ENCODE measurements at places on chromosomes 16 and 17.

- DNase-seq: no peak
These were observed 225.3 kb downstream of the SNX29 start for GRCh38 chr16:12201866-12202265.

DNA sequence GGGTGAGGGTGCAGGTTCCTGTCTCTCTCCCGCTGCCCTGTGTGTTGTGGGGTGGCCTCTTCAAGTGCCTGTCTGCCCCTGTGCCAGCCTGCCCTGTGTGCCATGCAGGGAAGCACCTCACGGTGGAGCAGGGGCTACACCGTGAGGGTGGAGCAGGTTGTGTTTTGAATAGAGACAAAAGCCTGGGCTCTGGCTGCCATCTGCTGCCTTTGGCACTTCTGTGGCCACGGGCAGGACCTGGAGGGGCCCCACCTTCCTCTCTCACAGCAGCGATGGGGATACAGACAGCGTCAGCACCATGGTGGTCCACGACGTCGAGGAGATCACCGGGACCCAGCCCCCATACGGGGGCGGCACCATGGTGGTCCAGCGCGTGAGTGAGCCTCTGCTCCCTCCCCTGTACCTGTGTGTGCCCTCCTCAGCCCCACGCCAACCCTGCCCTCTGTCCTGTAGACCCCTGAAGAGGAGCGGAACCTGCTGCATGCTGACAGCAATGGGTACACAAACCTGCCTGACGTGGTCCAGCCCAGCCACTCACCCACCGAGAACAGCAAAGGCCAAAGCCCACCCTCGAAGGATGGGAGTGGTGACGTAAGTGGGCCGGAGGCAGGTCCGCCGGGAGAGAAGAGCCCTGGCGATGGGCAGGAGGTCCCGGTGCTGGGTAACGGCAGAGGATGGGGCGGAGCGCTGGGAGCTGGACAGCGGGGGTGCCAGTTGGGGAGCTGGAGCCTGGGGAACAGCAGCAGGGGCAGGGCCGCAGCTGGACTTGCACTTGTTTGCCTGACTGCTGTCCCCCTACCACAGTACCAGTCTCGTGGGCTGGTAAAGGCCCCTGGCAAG is 5.4 kb upstream of the C17orf107 start:
- DNase-seq: no peak

GRCh38 chr17:19372011-19372370 is 6.3 kb upstream of the MAPK7 start:
- no peak for DNase-seq

DNA sequence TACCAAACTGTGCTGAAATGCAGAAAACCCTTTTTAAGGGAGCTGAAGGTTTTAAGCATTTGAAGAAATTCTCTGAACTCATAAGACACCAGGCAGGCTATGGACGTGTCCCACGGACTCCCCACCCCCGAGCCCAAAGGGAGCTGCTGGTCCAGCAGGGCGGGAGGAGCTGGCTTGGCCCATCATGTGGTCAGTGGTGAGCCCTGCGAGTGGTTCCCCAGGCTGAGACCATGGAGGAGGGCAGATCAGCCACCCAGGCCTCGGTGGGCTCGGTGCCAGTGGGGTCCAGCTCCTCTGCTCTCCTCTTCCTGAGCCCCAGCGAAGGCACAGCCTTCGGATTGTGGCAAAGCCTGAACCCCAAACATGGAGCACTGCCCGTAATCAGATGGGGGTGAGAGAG is 27.0 kb downstream of the LGALS3BP start:
- no peak for DNase-seq

DNA sequence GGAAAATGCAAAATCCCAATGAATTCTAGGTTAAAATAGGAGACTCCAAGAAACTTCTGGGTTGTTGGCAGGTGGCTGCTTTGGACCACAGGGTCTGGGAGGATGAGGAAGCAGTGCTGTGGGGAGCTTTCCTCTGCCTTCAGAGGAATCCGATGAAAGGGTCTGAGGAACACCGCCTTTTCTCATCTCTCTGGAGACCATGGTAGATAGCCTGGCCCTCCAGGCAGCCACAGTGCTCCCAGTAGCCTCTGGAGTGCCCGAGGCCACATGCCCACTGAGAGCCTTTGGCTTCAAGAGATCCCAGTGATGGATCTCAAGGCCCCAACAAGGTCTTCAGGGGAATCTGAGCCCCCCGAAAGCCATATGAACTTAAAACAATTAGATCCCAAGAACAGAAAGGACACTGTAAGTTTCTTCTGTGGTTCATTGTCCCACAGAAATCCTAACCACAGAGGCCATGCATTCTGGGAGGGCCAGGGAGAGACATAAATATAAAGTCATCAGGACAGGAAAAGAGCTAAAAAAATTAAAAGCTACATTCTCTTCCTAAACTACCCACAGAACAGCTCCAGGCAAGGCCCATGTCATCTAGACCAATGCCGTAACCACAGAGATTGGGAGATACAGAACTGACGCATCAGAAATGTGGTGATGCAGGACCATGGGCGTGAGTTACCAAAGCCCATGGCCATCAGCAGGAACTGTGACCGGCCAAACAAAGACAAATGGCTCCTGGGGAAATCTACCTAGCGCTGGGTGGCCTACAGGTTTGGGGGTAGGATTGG is 24.3 kb downstream of the TK2 start:
- DNase-seq: peak; percentile 28

- no peak for DNase-seq
These were observed 118.5 kb upstream of the ZNF267 start for GRCh38 chr16:31754998-31755615.

GRCh38 chr16:87366288-87366687 is 17.3 kb downstream of the FBXO31 start:
- no peak for DNase-seq

DNA sequence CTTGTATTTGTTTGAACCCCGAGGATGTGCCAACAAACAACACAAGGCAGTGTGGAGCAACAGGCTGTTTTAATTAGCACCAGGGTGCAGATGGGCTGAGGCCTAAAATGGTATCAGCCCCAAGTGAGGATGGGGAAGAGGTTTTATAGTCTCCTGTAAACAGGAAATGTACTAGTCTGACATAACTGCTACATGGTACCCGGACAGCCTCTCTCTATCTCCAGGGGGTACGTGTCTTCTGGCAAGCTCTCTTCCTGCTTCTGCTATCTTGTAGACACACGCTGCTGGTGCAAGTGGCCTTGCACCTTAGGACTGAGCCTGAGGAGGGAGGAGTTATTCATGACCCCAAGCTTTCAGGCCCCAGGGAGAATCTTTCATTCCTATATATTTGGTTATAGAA is 2451.0 kb downstream of the TP53TG3F start:
- no peak for DNase-seq

- no peak for DNase-seq
These were observed 66.4 kb downstream of the SCNN1B start for GRCh38 chr16:23368469-23368868.

- no peak for DNase-seq
These were observed 191.1 kb downstream of the CHD9NB start for GRCh38 chr16:52861614-52862022.
